ENCODE measurements at places on chromosomes 12 and 14. TPM values are rescaled to one million over a fixed set of nuclear protein-coding genes. Genes with fewer than 3 reads are reported as not detected.

POLE2 gene
- total RNA-seq: 2.5 TPM

BCL2L14 gene
- 57.6 TPM for total RNA-seq

C12orf60 gene
- total RNA-seq: 0.89 TPM

ASCL1 gene
- 0.12 TPM for total RNA-seq

TMEM63C gene
- 22.4 TPM for total RNA-seq

ADGRD1 gene
- total RNA-seq: 4.0 TPM

LRP6 gene
- total RNA-seq: 31.2 TPM

ANKRD33 gene
- not detected for total RNA-seq

SERPINA10 gene
- total RNA-seq: 0.31 TPM

DNAI7 gene
- total RNA-seq: 0.45 TPM

CCDC198 gene
- total RNA-seq: not detected

GALNT8 gene
- 24.5 TPM for total RNA-seq

NAA25 gene
- 12.4 TPM for total RNA-seq

MYO1H gene
- 0.31 TPM for total RNA-seq

KRT4 gene
- total RNA-seq: not detected

All from left colon (tissue), 2 donors.